ENCODE measurements at places on chromosomes 6 and 20.
A peak's percentile ranks its signal among the peaks of the same experiment; 100 is the strongest.

DNA sequence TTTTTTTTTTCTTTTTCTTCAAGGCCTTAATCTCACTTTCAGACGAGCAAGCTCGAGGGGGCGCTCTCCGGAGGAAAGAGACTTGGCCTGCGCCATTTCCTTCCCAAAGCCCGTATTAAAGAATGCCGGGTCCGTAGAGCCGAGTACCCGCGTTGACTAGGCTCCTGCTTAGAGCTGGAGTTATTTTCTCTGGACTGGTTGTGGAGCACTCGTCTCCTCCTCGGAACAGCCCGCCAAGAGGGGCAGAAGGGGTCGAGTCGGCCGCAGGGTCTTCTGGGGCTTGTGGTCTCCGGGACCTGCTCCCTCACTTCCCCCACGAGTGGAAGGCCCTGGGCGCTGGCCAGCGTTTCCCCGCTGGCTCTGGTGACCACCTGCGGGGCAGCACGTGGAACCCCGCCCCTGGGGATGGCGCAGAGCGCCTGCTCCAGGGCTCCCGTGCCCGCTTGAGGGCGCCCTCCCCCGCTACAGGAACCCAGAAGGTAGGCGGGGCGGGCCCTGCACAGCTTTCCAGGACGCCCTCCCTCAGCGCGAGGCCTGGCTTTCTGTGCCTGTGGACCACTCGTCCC, 2.7 kb upstream of the MEI4 start:
- no peaks in the 10 kb centered on the region for H3K4me1 ChIP-seq
- H3K27me3 ChIP-seq, result peaks cover 15% of the 10 kb centered on the region
- no peak overlapping the region for H3K27ac ChIP-seq
- no peaks in the 10 kb centered on the region for H3K36me3 ChIP-seq

DNA sequence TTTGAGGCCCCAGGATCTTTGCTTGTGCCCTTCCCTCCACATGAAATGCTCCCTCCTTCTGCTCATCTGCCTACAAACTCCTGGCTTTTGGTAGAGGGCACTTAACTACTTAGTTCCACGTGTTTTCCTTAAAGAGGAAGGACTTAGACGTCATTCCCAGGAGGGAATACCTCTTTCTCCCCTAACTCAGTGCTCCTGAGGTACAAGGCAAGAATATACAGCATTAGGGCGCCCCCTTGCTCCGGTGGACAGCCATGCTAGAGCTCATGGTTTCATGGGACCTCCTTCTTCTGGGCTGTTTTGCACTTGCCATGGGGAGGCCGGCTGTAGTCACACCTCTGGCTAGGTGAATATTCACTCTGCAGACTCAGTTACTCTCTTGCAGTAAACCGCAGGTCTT, 93.8 kb upstream of the LY86 start:
- H3K4me1 ChIP-seq, result no peaks in the 10 kb centered on the region
- H3K27me3 ChIP-seq, result peaks cover 11% of the 10 kb centered on the region
- H3K36me3 ChIP-seq, result no peaks in the 10 kb centered on the region
- peak; percentile 51 for DNase-seq
- H3K27ac ChIP-seq, result no peak overlapping the region

DNA sequence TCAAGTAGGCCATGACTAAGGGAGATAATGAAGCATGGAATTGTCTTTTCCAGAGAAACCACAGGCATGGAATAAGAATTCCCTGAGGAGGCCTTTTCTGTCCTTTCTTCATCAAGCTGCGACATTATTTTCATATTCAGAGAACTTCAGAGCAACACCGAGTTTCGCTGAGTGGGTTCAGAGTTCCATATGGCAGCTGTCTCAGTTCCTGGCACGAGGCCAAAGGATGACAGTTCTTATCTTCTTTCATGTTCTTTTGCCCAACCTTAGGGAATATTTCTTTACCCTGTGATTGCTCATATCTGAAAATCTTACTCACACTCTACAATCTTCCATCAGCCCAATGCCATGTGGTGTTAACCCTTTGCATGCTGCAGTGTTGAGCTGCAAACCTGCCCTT, 135.3 kb upstream of the BMP2 start:
- no peaks in the 10 kb centered on the region for H3K4me1 ChIP-seq
- H3K4me3 ChIP-seq, result no peak overlapping the region
- no peaks in the 10 kb centered on the region for H3K27me3 ChIP-seq
- no peak for DNase-seq
- H3K27ac ChIP-seq, result no peak overlapping the region

- H3K27me3 ChIP-seq, result no peaks in the 10 kb centered on the region
- peaks cover 27% of the 10 kb centered on the region for H3K4me1 ChIP-seq
- H3K27ac ChIP-seq, result peak overlapping the region; percentile 83
Observed at GRCh38 chr6:13302751-13303667, 25.3 kb downstream of the TBC1D7 start.

DNA sequence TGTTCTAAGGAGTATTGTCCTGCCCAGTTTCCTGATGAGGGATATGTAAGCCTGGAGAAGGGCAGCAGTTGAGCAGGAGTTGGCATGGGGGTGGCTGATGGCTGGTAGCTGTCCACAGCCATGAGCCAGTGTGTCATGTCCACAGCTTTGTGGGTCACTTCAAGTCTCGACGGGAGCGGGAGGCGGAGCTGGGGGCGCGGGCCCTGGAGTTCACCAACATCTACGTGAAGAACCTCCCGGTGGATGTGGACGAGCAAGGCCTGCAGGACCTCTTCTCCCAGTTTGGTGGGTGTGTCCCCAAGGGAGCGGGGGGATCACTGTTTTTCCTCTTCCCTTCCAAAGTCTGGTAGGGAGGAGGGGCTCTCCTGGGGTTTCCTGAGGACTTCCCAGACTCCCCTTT, 8.9 kb downstream of the PABPC1L start:
- no peaks in the 10 kb centered on the region for H3K27me3 ChIP-seq
- no peak overlapping the region for H3K4me3 ChIP-seq
- peaks cover 36% of the 10 kb centered on the region for H3K36me3 ChIP-seq
- no peak overlapping the region for H3K27ac ChIP-seq
- no peak for DNase-seq

Measured in activated CD4-positive, alpha-beta memory T cell treated with anti-CD3 and anti-CD28 coated beads for 36 hours (primary cell).